ENCODE measurements at places on chromosomes 1 and 21.

GRCh38 chr1:8809342-8809736 is 8.1 kb downstream of the RERE start:
- no peak for DNase-seq

GRCh38 chr1:31111290-31111951 is 45.9 kb upstream of the PUM1 start:
- DNase-seq: no peak

- no peak for DNase-seq
Observed at GRCh38 chr1:227548119-227548397, 15.3 kb upstream of the ZNF678 start.

- DNase-seq: no peak
Observed at GRCh38 chr1:86487131-86487810, 18.5 kb downstream of the CLCA1 start.

- no peak for DNase-seq
Observed at GRCh38 chr1:17611991-17612390, 72.5 kb downstream of the ARHGEF10L start.

- no peak for DNase-seq
Observed at GRCh38 chr1:214506972-214507431, 44.4 kb downstream of the PTPN14 start.

DNA sequence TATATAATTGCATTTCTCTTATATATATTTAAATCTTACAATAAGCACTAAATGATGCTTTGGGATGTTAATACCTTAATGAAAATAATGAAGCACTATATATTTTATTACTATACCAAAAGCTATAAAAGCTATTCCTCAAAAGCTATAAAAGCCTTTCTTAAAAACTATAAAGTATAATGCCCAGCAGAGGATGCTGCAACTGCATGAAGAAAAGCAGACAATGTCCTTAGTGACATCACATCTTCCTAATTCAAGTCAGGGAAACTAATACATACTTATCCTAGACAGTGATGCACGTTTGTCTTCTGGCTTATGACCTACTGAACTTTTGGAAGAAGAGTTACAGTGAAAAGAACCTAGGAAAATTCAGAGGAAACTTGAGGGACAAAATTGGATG is 13.6 kb upstream of the C1orf185 start:
- no peak for DNase-seq

- no peak for DNase-seq
Observed at GRCh38 chr1:93178418-93178817, 1.8 kb downstream of the TMED5 start.

GRCh38 chr1:60924964-60925798 is 157.2 kb upstream of the NFIA start:
- no peak for DNase-seq

DNA sequence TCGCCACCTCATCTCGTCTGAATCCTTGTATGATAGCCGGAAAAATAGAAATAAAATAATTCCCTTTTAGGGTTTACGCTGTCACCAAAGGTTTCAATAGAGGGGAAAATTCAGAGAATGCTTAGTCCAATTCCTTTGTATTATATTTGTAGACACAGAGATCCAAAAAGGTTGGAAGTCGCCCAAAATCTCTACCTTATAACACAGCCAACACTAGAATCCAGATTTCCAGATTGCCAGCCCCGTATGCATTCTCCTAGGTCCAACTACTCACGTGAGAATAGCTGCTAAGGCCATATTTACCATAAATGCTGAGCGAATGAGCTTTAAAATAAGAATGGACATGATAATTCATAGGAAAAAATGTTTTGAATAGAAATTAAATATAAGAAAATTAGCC is 124.5 kb downstream of the KCNK1 start:
- DNase-seq: no peak

- no peak for DNase-seq
Observed at GRCh38 chr1:23421753-23422240, 2.8 kb downstream of the TCEA3 start.

- no peak for DNase-seq
Observed at GRCh38 chr1:178094739-178095645, 1.1 kb downstream of the RASAL2 start.

DNA sequence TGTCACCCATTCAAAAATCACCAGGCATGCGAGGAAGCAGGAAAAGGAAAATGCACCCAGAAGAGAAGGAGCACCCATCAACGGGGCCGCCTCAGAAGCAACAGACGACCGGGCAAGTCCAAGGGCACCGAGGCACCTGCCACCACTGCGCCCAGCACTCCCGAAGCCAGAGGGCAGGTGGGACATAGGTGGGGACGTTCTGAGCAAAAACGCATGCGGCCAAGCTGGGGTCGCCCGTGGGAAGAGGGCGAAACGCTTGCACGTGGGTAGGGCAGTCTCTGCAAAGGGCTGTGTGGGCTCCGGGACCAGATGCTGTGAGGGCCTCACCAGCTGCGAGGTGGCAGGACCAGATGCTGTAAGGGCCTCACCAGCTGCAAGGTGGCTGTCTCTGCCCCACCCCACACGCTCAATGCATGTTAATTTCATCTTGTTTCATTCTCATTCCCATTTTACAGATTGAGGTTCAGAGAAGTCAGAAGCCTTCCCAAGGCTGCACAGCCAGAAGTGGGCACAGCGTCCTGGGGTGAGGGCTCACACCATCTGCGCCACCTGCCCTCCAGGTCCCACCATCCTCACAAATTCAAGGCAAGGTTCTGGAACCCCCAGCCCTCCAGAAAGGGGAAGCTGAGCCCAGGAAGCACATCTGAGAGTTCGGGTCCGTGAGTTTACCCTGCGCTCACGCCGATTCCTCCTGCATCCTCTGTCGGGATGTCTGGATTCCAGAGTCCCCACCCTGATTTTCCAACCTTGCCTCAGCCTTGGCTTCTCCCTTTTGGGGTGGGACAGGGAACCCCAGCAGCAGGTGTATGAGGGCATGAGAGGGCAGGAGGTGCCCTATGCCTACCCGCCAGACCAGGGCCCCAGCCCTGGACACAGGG is 8.2 kb upstream of the SAMD11 start:
- DNase-seq: no peak

DNA sequence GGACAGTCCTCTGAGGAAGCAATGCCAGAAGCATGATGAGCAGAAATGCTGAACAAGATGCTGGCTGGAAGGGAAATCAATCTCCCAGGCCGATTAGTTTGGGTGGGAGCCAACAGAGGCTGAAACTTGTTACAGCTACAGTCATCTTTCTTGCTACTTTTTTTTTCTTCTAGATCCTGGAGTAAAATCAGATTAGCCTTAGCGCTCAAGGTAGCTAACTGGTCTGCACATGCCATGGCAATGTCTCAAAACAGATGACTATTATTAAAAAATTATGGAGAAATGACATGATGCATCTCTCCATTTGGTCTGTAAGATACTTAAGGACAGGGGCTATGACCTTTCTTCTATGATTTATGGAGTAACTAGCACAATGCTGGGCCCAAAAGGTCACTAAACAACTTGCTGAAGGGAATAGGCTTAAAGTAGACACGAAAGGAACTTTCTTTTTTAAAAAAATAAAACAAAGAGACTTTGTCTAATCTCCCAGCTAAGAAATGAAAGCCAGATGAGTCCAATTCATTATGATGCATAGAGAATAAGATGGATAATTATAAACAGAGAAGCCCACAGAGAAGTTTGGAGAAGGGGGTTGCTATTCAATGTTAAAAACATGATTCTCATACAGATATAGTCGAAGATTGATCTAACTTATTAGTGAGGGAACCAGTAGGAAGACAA is 42.5 kb downstream of the UTP25 start:
- no peak for DNase-seq

DNA sequence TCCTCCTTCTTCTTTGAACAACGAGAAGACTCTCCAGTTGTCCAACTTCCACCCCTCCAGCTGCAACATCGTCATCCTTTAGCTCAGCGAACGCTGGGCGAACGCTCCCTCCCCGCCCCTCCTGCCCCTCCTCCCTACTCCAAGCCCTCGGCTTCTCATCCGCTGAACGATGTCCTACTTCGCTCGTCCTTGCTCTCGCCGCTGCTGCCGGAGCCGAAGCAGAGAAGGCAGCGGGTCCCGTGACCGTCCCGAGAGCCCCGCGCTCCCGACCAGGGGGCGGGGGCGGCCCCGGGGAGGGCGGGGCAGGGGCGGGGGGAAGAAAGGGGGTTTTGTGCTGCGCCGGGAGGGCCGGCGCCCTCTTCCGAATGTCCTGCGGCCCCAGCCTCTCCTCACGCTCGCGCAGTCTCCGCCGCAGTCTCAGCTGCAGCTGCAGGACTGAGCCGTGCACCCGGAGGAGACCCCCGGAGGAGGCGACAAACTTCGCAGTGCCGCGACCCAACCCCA is at the start of gene BCAN:
Gene BCAN (plus strand): TSS at position 357 of the 504 bp plus-strand sequence. CDS start 3,938 bp downstream, outside the sequence.
- DNase-seq: no peak

DNA sequence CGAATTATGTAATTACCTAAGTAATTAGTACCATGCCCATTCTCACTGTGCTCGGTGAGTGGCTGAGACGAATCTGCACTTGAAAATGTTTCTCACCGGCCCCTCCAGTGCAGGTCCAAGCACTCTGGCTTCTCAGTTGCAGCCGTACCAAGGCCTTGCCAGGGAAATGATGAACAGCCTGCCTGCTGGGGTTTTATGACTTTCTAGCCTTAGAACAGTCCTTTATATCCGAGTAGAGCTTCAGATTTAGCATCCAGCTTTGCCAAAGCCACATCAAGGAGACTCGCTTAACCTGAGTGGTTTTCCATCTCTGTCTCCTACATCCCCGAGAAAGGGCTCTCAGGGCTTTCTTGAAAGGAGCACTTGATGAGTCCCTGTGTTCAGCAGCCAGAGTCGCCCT is 83.4 kb downstream of the GREM2 start:
- DNase-seq: no peak

DNA sequence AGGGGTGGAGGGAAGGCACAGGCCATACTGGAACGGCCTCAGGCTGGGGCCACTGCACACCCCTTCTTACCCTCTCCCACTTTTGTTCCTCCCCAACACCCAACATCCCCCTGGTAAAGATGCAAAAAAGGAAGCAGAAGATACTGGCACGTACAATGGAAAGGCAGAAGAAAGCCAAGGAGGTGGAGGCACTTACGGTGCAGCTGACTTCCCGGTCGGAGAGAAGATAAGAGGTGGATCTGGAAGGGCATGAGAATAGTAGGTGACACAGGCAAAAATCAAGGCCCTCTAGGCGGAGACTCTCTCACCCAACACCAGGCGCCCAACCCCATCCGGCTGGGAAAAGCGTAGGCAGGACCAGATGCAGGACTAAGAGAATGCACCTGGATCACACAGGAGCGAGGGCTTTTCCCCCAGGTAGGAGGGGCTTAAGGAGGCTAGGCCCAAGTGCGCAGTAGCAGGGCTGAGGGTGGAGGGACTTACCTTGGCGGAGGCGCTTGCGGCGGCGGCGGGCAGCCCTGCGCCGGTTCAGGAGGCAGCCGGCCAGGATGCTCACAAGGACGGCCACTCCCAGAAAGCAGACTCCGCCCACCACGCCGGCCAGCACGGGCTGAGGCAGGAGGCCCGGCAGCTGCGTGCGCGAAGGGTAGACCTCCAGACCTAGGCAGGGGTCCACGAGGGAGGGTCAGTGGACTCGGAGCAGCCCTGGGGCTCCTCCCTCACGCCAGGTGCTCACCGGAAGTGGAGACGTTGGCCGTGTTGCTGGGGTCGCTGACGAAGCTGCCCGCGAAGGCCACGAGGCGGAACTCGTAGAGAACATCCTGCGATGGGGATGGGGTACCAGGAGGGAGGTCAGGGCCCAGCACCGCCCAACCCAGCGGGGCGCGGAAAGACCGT is 4.1 kb upstream of the TAGLN2 start:
- no peak for DNase-seq

GRCh38 chr1:193588311-193589082 is 402.1 kb upstream of the B3GALT2 start:
- no peak for DNase-seq

DNA sequence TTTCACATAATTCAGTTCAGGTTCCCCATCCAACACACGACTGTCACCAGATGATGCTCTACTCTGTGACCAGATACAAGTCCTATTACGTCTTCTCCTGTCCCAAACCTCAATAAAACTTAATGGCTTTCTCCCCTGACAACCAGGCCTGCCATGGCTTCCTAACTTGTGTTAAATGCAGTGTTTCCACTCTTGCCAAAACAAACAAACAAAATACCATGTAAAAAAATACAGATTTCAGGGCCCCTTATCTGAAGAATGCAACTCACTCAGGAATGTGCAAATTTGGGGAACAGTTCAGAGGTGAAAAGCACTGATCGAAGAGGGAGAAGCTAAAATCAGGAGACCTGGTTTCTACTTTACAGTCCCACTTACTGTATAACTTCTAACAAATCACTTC is 863 bp upstream of the NUF2 start:
- no peak for DNase-seq
